ENCODE measurements at places on chromosomes 5 and 9. TPM values are rescaled to one million over a fixed set of nuclear protein-coding genes. Genes with fewer than 3 reads are reported as not detected.

DNA sequence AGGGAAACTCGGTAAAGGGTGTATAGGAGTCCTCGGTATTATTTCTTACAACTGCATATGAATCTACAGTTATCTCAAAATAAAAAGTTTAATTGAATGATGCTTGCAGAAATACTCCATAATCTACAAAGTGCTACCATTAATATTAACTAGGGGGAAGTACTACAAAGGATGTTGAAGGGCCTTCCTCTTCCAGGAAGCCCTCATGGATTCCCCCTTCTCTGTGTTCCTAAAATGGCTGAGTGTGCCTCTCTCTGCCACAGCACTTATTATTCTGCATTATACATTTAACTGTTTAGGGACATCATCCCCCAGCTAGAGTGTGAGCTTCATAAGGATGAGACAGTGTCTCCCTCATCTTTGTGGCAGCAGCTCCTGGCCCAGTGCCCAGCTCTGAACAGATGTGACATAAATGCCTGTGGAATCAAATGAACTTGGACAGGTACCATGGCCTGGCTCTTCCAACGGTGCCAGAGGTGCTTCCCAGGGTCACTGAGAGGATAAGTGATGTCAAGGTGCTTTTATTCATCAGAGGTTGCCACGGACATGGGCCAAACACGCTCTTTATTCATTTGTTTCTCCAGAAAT is 99.5 kb downstream of the PAX5 start:
- no peaks in the 10 kb centered on the region for H3K36me3 ChIP-seq
- no peaks in the 10 kb centered on the region for H3K4me1 ChIP-seq
- DNase-seq: no peak
- H3K27ac ChIP-seq: no peak overlapping the region
- H3K4me3 ChIP-seq: no peak overlapping the region

Gene PCDH1
- total RNA-seq: 2.3 TPM

Gene LRRTM2
- total RNA-seq: 1.3 TPM

DNA sequence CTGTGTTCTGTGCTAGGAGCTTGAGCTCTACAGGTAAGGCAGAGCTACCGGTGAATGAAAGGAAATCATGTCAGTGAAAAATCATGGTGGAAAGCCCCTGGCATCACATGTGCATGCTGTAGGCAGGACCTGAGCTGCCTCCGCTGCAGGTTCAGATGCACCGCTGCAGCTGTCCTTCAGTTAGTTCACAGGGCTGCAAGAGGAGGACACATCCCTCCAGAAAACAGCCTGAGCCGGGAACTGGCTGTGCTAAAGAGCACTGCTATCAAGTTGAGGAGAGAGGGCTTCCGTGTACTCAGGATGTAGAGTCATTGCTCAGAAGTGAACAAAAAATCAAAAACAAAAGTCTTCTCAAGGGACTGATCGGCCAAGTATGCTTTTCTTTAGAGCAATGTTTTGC is 138.6 kb downstream of the ERCC6L2 start:
- DNase-seq: no peak
- no peaks in the 10 kb centered on the region for H3K36me3 ChIP-seq
- H3K27me3 ChIP-seq: no peaks in the 10 kb centered on the region
- no peak overlapping the region for H3K4me3 ChIP-seq
- no peak overlapping the region for H3K27ac ChIP-seq

DNA sequence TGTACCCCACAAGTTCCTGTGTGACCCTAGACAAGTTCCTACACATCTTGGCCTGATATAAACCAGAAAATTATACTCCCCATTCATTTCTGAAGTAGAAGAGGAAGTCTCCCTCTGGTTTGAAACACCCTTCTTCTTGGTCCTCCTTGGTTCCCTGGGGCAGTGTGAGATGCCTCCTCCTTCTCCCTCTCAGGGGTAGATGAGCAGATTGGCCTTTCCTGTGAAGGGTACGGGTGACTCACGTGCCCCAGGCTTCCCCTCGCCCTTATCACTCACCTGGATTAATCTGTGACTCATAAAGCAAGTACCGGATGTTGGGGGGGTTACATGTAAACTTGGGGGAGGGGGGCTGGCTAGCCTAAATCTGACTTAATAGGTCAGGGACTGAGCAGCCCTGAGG is 11.1 kb upstream of the AQP3 start:
- H3K36me3 ChIP-seq: peaks cover 19% of the 10 kb centered on the region
- H3K4me3 ChIP-seq: no peak overlapping the region
- DNase-seq: no peak
- no peak overlapping the region for H3K27ac ChIP-seq

GRCh38 chr9:121196389-121196788 is 5.3 kb downstream of the RAB14 start:
- H3K4me3 ChIP-seq: no peak overlapping the region
- no peak overlapping the region for H3K27ac ChIP-seq
- no peaks in the 10 kb centered on the region for H3K27me3 ChIP-seq
- no peaks in the 10 kb centered on the region for H3K36me3 ChIP-seq

DNA sequence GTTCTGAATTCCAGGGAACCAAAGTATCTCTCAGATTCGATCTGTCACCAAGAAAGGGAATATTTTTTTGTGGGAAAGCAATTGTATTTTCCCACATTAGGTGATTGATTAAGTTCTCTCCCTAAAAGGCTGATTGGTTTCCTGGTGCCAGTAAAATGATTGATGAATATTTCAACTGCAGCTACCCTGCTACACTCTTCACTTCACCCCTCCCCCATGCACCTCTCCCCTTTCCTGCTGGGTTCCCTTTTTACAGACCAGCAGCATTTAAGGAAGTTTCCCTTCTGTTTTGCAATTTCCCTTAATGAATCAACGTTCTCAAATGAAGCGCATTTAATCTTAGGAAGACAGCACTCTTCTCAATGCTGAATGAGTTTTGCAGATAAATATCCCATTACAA is 13.1 kb downstream of the NR6A1 start:
- no peak for DNase-seq
- H3K4me3 ChIP-seq: no peak overlapping the region
- peaks cover 28% of the 10 kb centered on the region for H3K27me3 ChIP-seq
- no peaks in the 10 kb centered on the region for H3K4me1 ChIP-seq

Gene ELOVL7
- total RNA-seq: under 0.01 TPM

Gene OR1N2
- not detected for total RNA-seq

- no peaks in the 10 kb centered on the region for H3K36me3 ChIP-seq
- no peaks in the 10 kb centered on the region for H3K27me3 ChIP-seq
- DNase-seq: no peak
- H3K4me1 ChIP-seq: no peaks in the 10 kb centered on the region
- H3K4me3 ChIP-seq: no peak overlapping the region
- H3K27ac ChIP-seq: no peak overlapping the region
Observed at GRCh38 chr5:181151146-181151545, 3.8 kb downstream of the OR2V2 start.

GRCh38 chr5:142841511-142842265 is 71.5 kb downstream of the ARHGAP26 start:
- no peak overlapping the region for H3K27ac ChIP-seq
- H3K27me3 ChIP-seq: no peaks in the 10 kb centered on the region
- no peaks in the 10 kb centered on the region for H3K36me3 ChIP-seq
- peak; percentile 56 for DNase-seq
- H3K4me3 ChIP-seq: no peak overlapping the region

Gene IL31RA
- 2.6 TPM for total RNA-seq

Gene CTNND2
- not detected for total RNA-seq

DNA sequence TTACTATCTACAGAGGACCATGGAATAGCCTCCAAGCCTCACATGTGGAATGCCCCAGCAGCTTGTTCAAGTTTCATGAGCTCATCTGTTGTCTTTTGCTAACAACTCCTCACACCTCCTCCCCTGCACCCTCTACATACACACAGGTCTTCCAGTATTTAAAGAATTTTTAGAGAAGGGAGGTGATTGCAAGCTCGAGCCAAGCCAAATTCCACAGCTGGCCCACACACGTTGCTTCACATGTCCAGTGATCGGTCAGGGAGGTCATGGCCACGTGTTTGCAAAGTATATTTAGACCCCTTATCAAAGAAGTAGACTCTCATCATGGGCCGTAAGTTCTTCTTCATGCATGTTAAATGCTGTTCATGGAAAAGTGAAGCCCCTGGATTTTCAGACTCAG is 281.7 kb downstream of the OSTF1 start:
- DNase-seq: no peak
- H3K4me1 ChIP-seq: no peaks in the 10 kb centered on the region
- H3K27ac ChIP-seq: no peak overlapping the region

Gene CA9
- 0.26 TPM for total RNA-seq

GRCh38 chr5:143976055-143976454 is 164.1 kb downstream of the HMHB1 start:
- DNase-seq: peak; percentile 34
- H3K4me1 ChIP-seq: no peaks in the 10 kb centered on the region
- H3K4me3 ChIP-seq: no peak overlapping the region

GRCh38 chr9:93143830-93144530 is 9.9 kb upstream of the NINJ1 start:
- H3K4me1 ChIP-seq: no peaks in the 10 kb centered on the region
- H3K27me3 ChIP-seq: no peaks in the 10 kb centered on the region
- DNase-seq: no peak
- H3K27ac ChIP-seq: no peak overlapping the region

DNA sequence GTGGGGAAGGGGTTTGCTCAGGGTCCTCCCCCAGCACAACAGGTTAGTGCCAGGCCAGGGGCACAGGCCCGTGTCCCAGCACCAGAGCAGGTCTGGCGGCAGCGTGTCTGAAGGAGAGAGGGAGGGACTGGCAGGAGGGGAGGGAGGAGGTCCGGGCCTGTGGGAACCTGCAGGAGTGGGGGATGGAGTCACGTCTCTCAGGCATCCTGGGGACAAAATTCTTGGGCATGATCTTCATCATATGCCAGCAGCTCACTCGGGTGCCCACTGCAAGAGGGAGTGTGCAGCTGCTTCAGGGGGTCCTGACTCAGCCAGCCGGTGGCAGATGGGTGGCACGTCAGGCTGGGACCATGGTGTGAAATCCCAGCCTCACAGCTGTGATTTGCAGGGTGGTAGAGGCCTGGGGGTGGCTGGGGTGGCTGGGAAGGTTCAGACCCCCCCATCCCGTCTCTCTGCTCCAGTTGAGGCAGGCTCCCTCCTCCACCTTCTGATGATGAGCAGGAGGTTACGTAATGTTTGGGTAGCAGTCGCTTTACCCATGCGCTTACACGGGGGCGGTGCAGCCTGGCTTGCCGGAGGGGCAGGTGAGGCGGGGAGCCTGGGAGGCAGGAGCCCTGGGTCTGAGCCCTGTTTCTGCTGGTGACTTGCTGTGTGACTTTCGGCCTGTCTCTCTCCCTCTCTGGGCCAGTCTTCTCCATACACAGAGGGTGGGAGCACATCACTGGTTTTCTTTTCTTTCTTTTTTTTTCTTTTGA is 40.5 kb downstream of the NCS1 start:
- H3K4me1 ChIP-seq: peaks cover 2% of the 10 kb centered on the region
- DNase-seq: no peak
- H3K27me3 ChIP-seq: no peaks in the 10 kb centered on the region
- no peak overlapping the region for H3K27ac ChIP-seq

DNA sequence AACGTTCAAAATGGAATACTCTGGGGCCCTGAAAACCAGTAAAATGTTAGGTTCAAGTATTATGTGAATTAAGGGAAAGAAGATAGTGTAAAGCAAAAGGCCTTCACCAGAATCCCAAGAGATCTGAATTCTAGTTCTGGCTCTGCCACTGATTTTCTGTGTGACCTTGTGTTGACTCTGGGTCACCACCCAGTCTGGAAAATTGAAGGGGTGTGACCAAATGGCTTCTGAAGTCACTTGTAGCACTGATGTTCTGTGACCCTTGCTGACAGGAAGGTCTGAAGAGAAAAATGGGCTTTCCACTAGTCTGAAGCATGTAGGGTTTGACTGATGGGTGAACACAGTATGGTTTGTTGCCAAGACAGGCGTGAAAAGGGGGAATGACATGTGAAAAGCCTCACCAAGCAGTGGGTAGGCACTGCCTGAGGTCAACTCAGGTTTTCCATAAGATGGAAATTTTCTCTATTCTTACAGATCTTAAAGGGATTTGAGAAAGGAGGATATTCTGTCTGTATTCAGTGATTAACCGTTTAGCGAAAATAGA is 33.1 kb downstream of the ANP32B start:
- H3K36me3 ChIP-seq: peaks cover 26% of the 10 kb centered on the region
- H3K4me1 ChIP-seq: no peaks in the 10 kb centered on the region
- H3K4me3 ChIP-seq: no peak overlapping the region
- no peak overlapping the region for H3K27ac ChIP-seq
- H3K27me3 ChIP-seq: no peaks in the 10 kb centered on the region

Gene DOK3
- total RNA-seq: 0.99 TPM

Data from fibroblast of lung (primary cell).